Stimulated activated CD8-positive, alpha-beta memory T cell treated with anti-CD3 and anti-CD28 coated beads, Interleukin-7, amount 100 ng/mL, for 24 hours (primary cell): ENCODE measurements at places on chromosomes 1 and 21.
A peak's percentile ranks its signal among the peaks of the same experiment; 100 is the strongest.

DNA sequence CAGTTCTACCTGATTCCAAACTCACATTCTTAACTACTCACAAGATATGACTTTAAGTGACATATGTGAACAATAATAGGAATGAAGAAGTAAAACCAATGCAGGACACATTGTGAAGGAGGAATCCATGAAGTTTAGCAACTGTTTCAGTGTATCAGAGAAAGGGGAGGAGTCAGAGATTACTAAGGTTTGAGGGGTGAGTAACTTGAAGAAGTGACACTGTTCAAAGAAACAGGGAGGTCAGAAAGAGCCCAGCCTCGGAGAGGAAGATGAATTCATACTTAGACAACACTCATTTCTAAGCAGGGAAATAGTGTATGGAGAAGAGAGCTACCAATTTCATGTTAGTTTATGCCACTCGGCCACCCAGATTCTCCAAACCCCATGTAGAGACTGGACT lies 28.2 kb upstream of the RPF1 start:
- no peak for DNase-seq

GRCh38 chr1:117567976-117568375 lies 37.9 kb upstream of the TENT5C start:
- no peak for DNase-seq

DNA sequence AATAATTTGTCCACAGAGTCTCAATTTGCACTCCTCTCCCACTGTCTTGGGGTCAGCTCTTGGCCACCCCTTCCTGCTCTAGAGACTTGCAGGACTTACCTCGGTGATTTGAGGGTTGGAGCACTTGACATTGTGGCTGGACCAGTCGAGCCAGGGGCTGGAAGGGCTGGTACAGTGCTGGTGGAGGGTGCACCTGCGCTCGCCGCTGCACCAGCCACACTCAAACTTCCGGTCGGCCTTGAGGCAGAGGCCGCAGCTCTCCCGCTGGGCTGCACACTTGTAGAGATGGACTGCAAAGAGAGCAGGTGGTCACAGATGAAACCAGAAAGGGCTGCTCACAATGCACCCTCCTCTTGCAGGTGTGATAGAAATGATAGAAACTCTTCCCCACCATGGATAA lies 165.0 kb downstream of the PLXNA2 start:
- DNase-seq = no peak

DNA sequence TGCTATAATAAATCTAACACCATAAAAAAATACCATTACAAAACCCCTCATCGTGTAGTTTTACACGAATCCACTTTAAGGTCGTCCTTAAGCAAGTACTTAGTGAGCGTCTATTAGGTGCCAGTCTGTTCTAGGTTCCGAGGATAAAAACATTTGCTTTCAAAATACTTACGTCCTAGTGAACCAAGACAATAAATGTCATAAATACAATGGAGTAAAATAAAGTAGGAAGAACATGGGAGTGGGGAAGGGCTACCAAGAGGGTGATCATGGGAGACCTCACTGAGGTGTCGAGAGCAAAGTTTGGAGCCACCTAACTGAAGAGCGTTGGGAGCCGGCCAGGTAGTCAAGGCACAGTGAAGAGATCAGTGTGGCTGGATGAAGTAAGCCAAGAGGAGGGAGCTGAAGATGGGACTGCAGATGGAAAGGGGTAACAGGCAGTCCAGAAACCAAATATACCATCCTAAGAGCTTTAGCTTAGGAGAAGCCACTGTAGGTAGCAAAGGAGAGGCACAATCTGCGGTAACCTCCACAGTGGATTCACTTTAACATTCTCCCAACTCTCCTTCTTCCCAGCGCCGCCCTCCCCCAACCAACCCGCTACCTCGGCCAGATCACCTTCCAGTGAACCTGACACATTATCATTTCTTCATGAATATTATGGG lies 684 bp downstream of the LTN1 start:
- DNase-seq = no peak

DNA sequence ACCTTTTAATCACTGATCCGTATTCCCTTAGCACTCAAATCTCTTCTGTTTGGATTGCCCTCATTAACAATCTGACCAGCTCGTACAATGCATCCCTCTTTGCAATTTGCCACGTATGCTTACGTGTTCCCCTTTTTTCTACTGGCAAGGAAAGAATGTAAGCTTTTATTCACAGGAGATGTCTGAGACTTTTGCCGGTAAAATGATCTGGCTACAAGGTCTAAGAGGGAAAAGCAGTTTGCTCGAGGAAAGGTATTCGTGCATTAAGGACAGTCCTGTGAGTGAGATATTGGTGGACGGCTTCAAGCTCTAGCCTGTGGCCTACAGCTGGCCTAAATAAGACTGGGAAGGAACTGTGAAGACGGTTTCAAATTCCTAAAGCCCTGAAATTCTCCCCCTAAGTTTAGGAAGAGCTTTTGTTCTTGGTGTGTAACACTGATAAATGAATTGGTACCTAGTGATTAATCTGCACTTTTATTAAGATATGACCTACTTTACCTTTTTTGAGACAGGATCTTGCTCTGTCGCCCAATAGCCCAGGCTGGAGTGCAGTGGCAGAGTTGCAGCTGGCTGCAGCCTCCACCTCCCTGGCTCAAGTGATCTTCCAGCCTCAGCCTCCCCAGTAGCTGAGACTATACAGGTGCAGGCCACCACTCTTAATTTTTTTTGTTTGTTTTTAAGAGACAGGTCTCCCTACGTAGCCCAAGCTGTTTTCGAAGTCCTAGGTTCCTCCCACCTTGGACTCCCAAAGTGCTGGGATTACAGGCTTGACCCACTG lies 895 bp upstream of the UBR4 start:
- DNase-seq = no peak

- no peak for DNase-seq
Observed at GRCh38 chr21:38438462-38438893, 59.8 kb downstream of the ERG start.

- DNase-seq = no peak
Observed at GRCh38 chr1:94471271-94471670, 53.1 kb downstream of the ABCD3 start.

- no peak for DNase-seq
Observed at GRCh38 chr21:36992671-36993070, 13.8 kb upstream of the RIPPLY3 start.

DNA sequence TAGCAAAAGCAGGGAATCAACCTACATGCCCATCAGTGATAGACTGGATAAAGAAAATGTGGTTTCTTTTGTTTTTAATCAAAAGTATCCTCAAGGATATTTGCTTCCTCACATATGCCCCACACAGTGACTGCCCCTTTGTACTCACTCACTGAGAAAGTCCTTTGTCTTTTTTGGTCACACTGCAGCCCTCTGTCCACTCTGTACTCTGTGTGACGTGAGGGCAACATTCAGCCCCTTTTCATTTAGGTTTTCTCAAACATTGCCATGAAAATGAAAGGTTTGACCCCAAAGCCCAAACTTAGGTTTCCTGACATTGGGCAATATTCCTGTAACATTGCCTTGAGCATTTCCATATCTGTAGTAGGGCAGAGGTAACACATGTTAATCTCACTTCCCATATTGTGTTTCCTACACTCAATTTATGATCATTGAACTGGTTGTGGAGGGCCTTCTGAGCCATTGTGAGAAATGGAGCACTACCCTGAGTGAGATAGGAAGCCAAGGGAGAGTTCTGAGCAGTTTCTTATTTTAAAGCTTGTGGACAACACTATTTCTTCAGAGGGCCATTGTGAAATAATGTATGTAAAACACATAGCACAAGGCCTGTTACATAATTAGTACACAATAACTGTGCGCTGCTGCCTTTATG lies 501.9 kb upstream of the C1orf87 start:
- no peak for DNase-seq

- DNase-seq = peak; percentile 32
Observed at GRCh38 chr1:200628223-200628881, 7.8 kb upstream of the KIF14 start.

- DNase-seq = no peak
Observed at GRCh38 chr1:11364170-11364569, 91.2 kb downstream of the UBIAD1 start.

DNA sequence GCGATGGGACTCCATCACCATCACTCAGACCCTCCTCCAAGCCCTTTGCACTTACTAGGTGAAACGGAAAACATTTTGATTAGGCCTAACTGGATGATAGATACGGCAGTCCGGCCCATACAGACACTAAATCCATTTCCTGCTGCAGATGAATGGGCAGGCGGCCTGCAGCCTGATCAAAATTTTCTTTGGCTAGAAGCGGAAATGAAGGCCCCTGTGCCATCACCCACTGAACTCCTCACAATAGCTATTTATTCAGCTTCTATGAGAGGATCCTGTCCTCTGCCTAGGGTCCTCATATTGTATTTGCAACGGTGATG lies 200.5 kb downstream of the OMA1 start:
- no peak for DNase-seq

GRCh38 chr1:236875975-236876374 lies 80.9 kb downstream of the MTR start:
- DNase-seq = no peak

GRCh38 chr1:183543619-183544204 lies 46.5 kb downstream of the NCF2 start:
- no peak for DNase-seq

GRCh38 chr21:37873655-37874054 lies 42.6 kb downstream of the KCNJ6 start:
- no peak for DNase-seq

DNA sequence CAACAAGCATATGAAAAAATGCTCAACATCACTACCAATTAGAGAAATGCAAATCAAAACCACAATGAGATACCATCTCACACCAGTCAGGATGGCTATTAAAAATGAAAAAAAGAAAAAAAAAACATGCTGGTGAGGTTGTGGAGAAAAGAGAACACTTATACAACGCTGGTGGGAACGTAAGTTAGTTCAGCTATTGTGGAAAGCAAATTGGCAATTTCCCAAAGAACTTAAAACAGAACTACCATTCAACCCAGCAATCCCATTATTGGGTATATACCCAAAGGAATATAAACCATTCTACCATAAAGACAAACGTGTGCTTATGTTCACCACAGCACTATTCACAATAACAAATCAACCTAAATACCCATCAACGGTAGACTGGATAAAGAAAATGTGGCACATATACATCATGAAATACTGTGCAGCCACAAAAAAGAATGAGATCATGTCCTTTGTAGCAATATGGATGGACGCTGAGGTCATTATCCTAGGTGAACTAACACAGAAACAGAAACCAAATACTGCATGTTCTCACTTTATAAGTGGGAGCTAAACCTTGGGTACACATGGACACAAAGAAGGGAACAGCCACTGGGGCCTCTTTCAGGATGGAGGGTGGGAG lies 49.5 kb downstream of the LYST start:
- DNase-seq = no peak

DNA sequence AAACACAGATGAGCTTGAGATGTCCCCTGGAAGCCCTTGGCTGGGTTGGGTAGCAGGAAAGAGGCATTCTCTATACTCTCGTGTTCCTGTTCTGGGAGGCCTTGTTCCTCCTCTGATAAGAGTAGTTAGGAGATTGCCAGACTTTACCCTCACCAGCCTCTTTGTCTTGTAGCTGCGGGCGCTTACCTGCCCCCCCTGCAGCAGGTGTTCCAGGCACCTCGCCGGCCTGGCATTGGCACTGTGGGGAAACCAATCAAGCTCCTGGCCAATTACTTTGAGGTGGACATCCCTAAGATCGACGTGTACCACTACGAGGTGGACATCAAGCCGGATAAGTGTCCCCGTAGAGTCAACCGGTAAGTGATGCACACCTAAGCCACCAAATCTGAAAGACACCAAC lies 5.2 kb downstream of the AGO1 start:
- no peak for DNase-seq

DNA sequence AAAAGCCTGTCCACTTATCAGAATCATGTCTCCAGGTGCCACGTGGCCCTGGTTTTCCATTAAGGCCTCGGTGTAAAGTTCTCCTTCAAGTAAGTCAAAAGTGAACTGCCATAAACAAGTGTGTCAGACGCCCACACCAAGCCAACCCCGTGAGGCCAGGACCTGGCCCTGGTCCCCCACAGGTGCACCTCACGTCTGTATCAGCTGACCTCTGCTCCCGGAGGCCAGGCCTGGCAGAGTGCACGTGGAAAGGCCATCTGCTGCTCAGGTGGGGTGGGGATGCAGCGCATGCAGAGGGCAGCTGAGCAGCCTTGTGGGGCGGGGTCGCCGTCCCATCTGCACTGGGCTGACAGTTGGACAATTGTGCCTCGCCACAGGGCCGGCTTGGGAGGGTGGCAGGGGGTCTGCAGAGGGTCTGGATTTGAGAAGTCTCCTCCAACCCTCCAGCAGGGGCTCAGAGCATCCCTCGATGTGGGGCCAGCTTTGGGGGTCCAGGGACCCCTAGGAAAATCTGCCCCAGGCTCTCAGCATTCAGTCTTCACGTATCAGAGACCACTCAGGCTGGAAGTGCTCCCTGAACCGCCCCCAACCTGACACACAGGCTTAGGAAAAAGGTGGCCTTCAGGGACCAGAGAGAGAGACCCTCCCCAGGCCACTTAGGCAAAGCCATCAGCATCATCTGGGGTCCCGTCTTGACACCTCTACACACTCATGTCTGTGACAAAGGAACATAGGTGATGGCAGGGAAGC lies 3.0 kb downstream of the SLC19A1 start:
- no peak for DNase-seq

GRCh38 chr21:43913928-43914327 lies 48.9 kb downstream of the AGPAT3 start:
- no peak for DNase-seq

DNA sequence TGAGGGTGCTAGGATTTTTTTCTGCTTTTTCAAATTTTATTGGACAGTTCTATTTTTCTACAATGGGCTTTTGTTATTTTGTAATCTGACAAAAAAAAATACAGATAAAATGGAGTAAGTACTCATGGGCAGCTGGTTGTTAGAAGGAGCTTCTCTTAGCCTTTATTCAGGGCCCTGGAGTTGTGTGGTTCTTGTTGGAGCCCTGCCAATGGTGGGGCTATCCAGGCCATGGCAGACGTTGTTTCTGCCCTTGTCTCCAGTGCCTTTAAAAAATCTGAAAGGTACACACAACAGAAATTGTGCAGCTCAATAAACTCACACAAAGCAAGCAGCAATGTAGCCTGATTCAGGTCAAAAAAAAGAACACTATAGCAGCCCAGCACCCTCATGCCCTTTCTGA lies 153.5 kb upstream of the GALNT2 start:
- no peak for DNase-seq

DNA sequence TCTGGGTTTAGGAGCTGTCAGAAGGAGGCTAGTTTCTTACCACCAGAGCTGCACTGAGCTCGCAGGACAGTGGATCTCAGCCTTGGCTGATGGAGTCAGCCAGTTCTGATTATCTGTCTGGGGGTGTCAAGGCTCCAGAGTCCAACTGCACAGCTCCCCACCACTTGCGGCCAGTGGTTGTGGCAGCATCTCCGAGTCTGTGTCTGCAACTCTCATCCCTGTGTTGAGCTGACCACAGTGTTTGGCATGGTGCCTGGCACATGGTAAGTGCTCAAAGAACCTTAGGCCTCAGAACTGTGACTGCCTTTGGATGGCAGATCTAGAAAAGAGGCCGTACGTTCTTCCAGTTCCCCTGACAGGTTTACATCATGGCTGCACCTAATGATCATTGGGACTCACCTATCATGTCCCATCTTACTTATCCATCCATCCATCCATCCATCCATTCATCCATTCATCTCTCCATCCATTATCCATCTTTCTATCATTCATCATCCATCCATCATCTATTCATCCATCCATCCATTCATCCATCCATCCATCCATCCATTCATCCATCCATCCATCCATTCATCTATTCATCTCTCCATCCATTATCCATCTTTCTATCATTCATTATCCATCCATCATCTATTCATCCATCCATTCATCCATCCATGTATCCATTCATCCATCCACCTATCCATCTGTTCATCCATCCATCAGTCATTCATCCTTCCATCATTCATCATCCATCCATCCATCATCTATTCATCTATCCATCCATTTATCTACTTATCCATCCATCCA lies 114.5 kb downstream of the CRYAA start:
- no peak for DNase-seq

GRCh38 chr21:43868461-43868860 lies 3.4 kb downstream of the AGPAT3 start:
- DNase-seq = no peak
